ENCODE measurements at places on chromosomes 2 and 18.

DNA sequence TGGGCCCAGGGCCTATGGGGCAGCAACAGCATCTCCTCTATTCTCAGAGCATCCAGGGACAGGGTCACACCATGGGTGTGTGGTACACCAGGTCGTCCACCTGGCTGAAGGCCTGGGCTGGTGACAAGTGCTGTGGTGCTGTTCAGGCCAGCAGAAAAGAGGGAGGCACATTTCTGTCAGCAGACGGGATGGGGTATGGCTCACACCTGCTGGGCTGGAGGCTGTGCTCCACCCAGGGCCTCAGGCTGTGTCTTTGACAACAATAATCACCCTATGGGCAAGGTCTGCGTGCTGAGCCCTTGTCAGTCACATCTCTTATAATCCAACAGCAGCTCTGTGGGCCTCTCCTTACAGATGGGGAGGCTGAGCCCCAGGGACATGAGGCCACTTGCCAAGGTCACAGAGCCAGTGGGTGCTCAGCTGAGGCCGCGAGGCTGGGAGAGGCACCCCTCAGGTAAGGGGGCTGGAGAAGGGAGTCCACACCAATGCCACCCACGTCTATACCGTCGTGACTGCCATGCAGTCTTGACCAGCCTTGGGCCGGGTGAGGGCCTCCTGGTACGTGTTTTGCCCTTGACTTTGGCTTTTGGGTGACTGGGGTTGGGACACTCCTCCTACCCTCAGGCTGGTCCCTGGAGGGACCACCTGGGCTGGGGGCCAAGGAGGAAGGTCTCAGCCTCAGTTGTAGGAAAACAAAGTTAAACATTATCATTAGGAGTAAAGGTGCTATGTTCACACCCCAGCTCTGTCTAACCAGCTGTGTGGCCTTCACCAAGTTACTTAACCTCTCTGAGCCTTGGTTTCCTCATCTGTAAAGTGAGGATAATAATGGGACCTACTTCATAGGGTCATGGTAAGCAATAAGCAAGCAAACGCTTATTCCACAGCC, 5.6 kb upstream of the HS6ST1 start:
- DNase-seq = no peak

DNA sequence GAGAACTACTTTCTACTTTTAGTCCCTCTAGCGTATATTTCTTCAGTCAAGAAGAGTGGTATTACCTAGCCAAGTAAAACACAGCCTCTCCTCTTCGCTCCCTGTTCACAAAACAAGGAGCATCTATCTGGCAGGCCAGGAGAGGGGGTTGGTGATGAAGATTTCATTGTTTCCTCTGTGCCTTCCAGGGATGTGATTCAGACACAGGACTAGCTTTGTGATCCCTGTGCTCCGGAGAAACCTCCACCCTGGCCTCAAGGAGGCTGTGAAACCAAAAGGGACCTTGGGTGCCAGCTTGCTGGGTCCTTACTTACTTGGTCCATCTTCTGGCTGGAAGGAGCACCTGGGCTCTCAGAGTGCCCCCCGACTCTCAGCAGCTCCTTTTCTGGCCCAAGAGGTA, 5.7 kb downstream of the RHOB start:
- DNase-seq = no peak

DNA sequence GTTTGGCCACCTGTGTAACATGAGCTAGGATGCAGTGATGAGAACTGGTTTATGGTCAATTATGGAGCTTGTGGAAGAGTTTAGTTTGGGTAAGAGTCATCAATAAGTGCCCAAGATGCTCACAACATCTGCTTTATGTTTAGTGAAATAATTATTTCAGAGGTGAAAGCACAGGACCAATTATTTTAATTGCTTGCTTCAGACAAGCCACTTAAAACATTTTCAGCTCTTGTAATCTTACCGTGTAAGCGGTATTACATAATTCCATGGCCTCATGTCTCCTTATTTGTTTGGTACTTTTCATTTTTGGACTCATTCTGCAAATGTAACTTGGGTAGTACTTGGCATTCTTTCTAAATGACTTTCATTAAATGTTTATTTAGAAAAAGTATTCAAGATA, 5.4 kb downstream of the B3GNT2 start:
- DNase-seq = peak; percentile 91

DNA sequence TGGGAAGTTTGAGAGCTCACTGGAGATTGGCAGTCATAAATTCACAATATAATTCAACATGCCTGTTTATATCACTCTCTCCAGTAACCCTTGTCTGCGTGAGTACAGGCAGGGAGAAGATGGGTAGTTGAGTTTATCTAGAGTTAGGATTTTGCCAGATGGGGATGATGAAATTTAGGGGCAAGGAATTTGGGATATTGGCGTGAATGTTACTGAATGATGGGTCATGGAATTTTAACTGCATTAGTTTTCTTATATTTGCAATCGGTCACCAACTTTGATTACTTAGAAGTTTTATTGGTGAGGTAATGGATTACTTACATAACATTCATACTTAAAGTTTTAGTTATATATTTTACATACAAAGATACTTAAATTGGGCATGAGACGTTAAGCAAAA, 35.1 kb downstream of the SANBR start:
- DNase-seq = no peak

DNA sequence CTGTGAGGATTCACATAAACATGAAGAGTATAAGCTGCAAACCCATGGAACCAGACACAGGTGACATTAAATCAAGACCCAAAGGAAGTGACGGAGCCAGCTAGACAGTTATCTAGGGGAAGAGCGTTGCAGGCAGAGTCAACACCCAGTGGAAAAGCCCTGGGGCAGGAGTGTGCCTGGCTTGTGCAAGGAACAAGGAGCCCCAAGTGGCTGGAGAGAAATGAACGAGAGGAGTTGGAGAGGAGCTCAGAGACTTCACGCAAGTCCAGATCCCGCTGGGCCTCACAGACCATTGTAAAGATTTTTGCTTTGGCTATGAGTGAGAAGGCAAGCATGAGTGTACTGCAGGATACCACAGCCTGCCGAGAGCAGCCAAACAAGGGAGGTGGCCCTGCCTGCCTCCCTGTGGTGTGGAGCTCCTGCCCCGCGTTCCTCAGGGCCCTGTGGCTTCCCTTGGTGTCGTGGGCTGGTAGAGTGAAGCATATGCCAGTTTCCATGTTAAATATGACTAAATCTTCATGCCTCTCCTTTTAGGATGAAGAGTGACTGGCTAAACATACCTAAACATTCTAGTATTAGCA, 88.2 kb downstream of the SP3 start:
- DNase-seq = no peak

DNA sequence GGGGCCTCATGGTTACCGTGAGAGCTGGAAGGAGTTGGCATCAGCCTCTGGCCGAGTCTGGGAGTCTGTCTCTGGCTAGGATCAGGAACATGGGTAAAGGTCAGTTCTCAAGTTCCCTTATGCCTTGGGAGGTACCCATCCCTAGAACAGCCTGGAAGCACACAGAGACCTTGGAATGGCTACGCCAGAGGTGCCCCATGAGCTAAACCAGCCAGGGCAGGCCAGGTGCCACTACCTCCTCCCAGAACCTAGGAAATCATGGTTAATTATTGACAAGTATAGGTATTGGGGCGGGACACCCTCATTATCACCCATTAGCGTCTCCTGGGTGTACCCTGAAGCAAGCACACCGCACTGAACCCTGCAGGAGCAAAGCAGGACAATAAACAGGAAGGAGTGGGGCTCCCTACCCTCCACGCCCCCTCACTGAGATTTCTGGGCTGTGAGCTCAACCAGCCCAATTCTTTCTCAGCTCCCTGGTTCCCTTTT, 3.0 kb upstream of the ASPRV1 start:
- DNase-seq = no peak

- no peak for DNase-seq
Measured at GRCh38 chr18:76216096-76216495, 278.9 kb downstream of the ZNF516 start.

GRCh38 chr2:238994876-238995275, 147.0 kb downstream of the TWIST2 start:
- DNase-seq = no peak

DNA sequence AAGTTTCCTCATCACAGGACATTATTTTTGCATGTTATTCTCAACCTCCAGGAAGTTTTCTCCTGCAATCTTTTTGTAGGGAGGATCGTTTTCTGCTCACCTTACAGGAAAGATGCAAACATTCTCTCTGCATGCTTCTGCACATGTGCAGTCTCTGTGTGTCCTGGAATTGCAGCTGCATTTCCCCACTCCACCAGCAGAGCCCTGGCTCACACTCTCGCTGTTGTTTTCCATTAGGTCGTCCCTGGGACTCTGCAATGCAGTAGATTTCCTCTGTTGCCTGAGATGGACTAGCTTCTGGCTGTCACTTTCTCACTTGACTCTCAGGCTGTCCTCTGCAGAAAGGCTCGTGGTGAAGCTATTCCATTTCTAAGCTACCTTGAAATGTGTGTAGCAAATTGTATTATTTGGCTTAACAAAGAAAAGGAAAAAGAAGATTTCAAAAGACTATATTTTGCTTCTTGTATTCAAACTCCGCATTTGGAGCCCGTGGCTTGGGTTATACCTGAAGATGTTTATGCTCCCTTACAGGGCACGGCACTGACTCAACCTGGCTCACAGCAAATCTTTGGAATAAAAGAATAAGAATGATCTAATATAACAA, 346.7 kb downstream of the RAD51AP2 start:
- DNase-seq = no peak

DNA sequence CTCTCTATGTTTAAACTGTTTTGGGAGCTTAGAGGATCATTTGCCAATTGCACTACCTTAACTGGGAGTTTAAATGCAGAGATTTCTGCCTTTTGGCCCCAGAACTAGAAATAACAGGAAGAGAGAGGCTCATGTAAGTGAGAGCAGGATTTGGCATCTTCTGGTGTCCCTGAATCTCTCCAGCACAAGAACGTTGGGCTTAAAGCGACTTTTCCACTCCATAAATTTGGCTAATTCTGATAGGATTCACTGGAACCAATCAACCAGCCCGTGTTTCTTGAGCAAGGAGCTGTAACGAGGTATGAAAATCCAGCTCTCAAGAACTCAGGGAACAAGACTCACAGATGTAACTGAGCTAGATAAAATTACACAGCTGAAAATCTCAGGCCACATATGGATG, 181.0 kb downstream of the C1D start:
- no peak for DNase-seq

DNA sequence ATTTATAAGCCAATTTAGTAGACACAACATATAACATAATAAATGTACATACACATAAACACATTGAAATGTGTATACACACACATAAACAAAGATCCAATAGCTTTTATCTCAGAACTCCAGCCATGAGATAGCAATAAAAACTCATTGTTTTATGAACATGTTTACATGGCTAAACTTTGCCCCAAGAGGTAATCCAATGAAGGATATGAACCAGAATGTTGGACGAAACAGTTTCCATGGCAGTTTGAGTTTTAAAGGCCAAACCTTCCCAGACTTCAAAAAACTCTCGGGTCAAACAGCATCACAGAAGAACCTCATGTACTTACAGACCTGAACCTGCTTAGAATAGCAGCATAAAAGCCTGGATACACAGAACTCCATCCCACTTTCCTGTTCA, 97.2 kb upstream of the WDR75 start:
- DNase-seq = no peak

DNA sequence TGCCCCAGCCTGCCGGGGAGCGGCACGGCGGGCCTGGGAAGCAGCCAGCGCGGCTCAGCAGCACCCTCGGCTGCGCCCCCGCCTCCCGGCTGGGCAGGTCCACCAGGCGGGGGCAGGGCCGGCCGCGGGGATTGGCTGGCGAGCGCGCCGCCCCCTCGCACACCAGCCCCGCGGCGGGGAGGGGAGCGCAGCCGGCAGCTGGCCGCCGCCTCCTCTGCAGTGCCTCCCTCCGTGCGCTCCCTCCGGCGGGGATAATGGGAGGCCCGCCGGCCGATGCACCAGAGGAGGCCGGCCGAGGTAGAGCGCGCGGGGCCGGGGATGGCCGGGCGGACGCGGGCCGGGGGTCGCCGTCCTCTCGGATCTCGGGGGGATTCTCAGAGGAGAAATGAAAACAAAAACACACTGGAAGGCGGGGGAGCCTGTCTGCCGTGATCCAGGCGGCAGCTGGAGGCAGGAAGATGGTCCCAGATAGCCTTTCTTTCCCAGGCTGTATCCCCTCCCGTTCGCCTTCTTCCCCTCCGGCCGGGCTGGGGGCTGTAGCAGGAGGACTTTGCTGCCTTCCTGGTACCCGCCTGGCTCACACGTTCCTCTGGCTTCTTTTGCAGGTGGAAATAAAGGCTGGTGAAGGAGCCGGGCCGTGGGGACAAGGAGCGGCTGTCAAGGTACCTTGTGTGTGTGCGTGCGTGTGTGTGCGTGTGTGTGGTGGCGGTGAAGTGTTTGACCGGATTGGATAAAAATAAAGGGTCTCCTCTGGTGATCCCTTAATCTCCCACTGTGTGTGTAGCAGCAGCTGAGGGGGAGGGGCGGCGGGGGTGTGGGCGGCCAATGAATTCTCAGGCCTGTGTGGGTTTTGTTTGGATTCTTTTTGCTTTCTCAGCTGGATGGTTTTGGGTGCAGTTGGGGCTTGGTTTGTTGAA, 18.1 kb downstream of the TET3 start:
- DNase-seq = peak; percentile 73

- DNase-seq = peak; percentile 31
Measured at GRCh38 chr2:45946023-45946422, 294.5 kb downstream of the PRKCE start.

DNA sequence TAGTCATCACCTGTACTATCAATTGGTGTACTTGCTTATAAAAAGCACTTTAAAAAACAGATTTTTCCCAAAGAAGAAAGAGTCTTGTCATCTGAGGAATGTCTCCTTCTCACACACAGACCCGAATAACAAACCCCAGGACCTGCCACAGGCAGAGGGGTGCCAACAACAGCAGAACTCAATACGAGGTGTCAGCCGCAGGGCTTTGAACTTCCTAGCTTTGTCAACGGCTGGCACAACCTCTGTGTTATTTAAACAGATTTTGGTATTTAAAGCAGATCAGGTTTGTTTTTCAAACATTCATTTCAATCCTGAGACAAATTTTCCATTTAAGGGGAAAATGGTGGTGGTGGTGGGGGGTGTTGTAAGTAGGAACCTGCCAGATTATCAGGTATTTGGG, 138.4 kb upstream of the RIOK3 start:
- no peak for DNase-seq

DNA sequence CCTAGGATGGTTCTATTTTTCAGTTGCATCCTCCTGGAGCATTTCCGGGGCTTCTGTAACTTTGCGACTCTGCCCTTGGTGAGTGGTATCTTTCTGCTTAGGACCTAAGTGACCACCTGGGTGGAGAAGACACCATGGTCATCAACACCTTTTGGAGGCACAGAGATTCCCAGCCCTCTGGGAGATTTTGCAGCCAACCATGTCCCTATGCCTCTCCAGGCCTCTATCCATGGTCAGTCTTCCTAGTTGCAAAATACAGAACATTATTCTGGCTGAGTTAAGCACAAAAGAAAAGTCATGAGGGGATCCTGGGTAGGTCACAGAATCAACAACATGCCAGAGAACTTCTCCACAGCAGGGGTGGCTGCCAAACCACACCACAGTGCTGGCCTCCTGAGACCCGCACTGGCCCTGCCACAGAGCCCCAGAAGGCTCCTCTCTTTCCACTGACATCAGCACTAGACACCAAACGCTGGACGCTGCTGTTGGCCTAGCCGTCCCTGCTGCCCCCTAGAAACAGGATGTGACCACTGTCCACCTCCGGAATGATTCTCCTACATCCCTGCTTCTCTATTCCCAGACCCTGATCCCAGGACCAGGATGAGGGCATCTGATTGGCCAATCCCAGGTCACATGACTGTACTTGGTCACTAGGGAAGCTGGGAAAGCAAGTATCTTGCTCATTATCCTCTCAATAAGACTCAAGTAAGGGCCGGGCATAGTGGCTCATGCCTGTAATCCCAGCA, 47.7 kb downstream of the SMAD7 start:
- DNase-seq = no peak
